ENCODE measurements at places on chromosomes 2 and 18.

DNA sequence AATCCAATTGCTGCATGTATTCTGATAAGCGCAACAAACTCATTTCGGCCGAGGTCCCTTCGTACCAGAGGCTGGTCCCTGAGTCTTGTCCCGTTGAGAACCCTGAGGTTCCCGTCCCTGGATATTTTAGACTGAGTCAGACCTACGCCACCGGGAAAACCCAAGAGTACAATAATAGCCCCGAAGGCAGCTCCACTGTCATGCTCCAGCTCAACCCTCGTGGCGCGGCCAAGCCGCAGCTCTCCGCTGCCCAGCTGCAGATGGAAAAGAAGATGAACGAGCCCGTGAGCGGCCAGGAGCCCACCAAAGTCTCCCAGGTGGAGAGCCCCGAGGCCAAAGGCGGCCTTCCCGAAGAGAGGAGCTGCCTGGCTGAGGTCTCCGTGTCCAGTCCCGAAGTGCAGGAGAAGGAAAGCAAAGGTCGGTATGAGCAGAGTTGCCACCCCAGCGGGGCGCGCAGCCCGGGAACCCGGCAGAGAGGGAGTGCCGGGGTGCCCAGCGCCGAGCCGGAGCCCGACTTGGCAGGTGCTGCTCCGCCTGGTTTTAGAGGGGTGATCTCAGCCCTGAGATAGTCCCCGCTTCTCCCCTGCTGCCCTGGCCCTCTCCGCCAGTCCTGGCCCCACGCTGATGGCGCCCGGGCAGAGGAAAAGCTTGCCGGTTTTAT is 714 bp downstream of the HOXD10 start:
- DNase-seq = no peak

DNA sequence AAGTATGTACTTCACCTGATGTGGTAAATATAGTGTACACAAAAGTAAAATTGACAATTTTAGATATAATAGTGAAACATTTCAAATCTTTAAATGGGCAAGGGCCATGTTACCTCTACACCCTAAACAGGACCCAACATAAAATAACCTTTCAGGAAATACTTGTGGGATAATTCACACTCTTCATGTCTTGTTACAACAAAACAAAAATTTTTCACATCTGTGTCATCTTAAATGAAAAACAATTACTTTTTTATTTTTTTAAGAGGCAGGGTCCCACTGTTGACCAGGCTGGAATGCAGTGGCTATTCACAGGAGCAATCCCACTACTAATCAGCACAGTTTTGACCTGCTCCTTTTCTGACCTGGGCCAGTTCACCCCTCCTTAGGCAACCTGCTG is 42.1 kb downstream of the SRBD1 start:
- DNase-seq = no peak

DNA sequence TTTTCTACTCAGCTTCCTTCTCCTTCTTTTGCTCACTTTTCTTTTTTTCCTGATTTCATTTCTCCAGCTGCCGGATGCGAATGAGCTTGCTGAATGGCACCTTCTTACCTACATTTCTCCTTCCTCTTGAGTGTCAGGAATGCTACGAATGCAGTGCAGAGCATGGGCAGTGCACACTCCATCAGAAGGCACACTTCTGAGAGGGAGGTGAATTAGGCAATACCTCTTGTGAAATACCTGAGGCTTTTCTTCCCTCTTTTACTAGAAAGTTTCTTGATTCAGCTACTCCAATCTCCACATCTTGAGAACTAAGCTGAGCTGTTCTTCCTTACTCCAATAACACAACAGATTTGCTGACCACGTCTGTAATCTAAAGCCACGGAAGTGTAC is 51.1 kb downstream of the PLEKHM3 start:
- DNase-seq = no peak

DNA sequence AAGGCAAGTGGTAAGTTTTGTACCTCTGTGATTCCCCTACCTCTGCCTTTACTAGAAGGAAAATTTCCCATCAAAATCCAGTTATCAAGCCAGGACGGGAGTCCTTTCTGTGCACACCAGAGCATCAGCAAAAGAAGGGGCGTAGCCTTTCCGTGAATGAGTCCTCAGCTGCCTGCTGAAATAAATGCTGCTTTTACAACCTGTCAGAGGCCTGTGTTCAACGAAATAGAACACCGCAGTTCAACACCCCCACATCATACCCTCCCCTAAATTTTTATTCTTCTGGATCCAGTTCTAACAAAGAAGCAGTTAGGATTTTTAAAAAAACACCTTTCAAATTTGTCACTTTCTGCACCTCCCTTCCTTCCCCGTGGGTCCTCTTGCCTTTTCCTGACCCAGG is 135.8 kb downstream of the SETBP1 start:
- no peak for DNase-seq

DNA sequence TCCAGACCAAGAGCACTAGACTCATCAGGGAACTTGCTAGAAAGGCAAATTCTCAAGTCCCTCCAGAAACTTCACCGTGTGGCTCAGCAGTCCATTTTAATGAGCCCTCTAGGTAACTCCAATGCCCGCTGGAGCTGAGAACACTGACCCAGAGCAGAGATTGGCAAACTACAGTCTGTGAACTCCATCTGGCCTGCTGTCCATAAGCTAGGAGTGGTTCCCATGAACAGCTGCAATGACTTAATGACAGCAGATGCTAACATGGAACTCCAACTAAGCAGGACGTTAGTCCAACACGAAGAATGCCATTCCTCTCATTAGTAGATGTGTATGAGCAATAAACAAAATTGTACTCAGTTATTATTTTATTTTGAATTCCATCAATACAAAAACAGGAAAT is 371.9 kb downstream of the STK39 start:
- DNase-seq = no peak

DNA sequence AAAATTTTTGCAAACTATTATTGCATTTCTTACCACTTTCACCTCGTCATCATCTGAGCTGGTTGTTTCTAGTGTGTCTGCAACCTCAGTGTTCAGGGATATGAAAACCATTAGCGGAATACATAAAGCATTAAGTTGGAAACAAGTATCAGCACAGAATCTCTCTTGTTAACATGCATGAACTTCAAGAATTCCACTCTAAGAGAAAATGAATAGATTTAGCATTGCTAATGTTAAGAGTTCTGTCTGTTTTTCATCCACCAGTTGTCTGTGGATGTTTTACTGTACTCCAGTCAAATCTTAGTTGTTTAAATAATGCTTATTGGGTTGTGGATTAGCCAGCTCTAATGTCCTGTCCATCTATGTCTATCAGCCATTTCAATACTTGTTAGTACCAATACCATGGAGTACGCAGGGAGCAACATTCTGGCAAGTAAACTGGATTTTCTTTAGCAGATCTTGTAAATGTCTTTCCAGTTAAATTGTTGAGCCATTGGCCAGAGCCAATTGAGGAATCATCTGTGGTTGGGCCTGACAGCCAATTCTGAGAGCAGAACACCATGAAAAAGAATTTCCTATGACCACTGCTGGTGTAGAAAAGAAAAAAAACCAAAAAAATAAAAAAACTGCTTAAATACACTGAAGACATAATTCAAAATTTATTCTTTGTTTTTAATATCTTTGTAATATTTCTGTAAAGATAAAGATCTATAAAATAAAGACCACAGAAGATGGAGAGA is 82.5 kb downstream of the SLC8A1 start:
- DNase-seq = no peak

- no peak for DNase-seq
These were observed 113.9 kb downstream of the MAP4K4 start for GRCh38 chr2:101811226-101812015.

Measured in GM12864 (cell line).